ENCODE measurements at places on chromosomes 13 and 19.

- peak; percentile 73 for DNase-seq
Measured at GRCh38 chr19:45446944-45447343, 20.9 kb upstream of the FOSB start.

DNA sequence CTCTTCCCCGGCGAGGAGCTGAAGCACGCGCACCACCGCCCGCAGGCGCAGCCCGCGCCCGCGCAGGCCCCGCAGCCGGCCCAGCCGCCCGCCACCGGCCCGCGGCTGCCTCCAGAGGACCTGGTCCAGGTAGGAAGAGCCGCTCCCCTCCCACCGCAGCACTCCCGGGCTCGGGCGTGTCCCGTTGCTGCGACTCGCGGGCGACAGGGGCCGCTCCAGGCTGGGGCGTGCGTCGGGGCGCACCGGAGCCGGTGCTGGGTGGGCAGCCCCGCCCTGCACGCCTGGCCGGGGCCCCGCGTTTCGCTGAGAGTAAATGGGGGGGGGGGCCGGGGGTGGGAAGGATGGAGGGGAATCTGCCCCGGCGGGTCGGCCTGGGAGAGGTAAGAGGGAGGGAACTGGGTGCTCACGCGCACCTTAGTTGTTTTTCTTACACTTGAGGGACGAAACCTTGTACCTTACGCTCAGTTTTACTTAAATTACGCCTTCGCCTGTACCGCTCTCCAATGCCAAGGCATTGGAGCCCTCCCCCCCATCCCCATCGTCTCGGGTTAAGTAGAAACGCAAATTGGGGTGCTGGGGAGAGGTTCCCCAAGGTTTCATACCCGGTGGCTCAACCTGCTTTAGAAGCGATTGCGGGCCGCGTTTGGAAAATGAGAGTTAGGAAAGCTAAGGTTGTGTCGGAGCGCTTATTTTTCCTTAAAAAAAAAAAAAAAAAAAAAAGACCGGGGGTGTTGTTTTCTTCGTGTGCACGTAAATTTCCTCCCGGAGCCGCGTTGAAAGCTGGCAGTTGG lies 850 bp downstream of the KLF5 start:
- DNase-seq = peak; percentile 69

- peak; percentile 73 for DNase-seq
Measured at GRCh38 chr19:13881251-13881691, 4.3 kb downstream of the NANOS3 start.

GRCh38 chr13:109998684-109999533 lies 212.5 kb upstream of the IRS2 start:
- no peak for DNase-seq

GRCh38 chr13:84651288-84651687 lies 769.0 kb upstream of the SLITRK1 start:
- no peak for DNase-seq
